Fibroblast of skin of left biceps (primary cell): ENCODE measurements at places on chromosomes 3 and 15.

DNA sequence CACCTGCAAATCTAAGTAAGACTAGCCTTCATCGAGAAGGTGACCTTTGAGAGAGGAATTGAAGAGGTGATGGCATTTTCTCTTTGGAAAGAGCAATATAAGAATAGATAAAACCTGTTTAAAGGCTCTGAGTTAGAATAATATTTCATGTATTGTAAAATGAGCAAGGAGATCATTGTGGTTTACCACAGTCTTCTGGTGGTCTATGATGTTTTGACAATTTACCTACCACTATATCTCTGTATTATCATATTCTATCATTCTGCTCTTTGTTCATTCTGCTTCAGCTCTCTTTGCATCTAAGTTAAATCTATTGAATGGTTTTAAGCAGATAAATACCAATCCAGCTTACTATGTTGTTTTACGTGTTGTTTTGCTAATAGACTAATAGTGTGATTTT lies 982.3 kb downstream of the SI start:
- no peak for DNase-seq

GRCh38 chr3:110615454-110615853 lies 456.2 kb upstream of the NECTIN3 start:
- DNase-seq: no peak

DNA sequence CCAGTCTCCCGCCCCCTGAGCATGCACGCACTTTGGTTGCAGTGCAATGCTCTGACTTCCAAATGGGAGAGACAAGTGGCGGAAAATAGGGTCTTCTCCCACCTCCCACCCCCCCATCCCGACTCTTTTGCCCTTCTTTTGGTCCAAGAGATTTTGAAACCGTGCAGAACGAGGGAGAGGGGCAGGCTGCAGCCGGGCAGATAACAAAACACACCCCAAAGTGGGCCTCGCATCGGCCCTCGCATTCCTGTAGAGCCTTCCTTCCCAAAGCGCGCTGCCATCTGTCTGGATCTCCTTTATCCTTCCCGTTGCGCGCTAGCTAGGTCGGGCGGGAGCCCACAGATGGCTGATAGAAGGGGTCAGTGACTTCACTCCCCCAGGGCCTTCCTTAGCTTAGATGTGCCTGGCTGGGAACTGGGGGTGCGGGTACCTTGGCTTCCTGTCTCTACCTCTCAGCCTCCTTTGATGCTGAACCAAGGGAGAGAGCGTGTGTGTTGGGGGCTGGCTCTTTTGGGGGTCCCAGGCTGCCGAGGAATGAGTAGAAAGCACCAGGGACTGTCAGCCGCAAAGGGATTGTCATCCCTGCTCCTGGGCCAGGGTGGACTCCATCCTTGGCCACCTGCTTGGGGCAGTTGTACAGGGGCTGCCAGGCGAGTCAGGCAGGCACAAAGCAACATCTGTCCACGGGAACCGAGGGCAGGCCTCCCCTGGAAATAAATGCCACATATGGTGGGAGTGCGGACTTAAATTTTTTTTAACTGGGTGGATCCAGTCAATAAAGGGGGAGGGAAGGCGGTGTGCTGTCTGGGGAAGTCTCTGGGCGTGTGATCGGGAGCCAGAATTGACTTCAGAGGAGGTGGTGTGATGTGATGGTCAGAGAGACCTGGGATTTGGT lies 1.8 kb downstream of the SMAD3 start:
- no peak for DNase-seq

DNA sequence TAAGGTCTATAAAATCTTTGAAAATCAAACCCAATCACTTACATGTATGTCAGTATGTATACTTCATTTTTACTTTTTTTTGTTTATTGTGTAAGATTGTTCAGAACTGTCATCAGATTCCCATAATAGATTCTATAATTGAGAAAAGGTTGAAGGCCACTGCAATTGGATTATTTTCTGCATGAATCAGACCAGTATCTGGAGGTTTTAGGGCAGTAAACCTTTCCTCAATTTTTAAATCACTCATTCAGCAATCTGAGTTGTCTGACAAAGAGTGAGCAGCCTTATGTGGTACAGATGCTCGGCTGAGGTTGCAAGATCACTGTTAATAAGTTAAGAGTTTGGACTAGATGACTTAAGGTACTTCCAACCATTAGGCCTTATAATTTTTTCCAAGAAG lies 96.0 kb downstream of the TP63 start:
- DNase-seq: peak; percentile 80

- peak; percentile 53 for DNase-seq
Measured at GRCh38 chr3:17639257-17639656, 103.2 kb downstream of the TBC1D5 start.

DNA sequence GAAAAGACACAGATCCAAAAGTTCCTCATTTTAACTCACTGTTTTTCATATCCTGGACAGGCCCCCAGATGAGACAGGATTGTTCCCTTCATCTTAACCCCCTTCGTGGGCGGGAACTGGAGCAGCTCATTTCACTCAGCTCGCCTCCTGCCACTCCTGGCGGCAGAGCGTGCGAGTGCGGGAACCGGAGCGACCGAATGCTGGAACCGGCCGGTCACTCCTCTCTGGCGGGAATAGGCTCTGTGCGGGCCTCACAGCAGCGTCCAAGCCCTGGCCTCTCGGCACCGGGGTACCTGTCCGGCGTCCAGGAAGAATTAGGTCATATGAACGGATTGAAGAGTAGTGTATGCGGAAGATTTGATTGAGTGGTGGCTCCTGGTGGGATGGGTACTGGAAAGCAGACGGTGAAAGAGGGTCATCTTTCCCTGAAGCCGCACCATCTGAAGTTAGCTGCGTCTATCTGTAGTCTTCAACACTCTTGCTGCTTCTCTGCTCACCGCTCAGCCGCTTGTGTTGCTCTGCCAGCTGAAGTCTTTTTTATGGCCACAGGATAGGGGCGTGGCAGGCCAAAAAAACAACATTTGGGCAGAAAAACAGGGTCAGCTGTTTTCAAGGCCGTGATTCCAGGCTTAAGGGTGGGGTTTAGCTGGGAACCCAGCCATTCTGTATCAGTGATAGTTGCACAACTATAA lies 42.3 kb upstream of the FXR1 start:
- no peak for DNase-seq

GRCh38 chr15:31435261-31435911 lies 108.8 kb downstream of the KLF13 start:
- DNase-seq: no peak

DNA sequence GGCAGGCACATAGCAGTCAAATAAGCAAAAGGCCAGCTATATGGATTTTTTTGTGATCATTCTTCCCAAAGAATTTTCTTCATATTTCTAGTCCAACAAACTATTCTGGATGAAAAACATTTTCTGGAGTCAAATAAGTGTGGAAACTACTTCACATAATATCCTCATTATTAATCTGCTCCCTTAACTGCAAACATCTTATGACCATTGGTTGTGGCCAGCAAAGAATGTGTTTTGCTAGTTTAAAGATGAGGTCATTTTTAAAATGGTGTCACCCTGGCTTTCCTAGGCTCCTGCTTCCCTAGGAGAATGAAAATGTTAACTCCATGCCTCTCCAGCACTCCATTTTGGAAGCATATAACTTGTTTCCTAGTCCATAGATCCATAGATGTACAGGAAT lies 118.8 kb downstream of the SST start:
- no peak for DNase-seq

GRCh38 chr3:4665197-4665596 lies 172.0 kb downstream of the ITPR1 start:
- DNase-seq: no peak

GRCh38 chr3:65915477-65915876 lies 123.2 kb downstream of the MAGI1 start:
- no peak for DNase-seq

DNA sequence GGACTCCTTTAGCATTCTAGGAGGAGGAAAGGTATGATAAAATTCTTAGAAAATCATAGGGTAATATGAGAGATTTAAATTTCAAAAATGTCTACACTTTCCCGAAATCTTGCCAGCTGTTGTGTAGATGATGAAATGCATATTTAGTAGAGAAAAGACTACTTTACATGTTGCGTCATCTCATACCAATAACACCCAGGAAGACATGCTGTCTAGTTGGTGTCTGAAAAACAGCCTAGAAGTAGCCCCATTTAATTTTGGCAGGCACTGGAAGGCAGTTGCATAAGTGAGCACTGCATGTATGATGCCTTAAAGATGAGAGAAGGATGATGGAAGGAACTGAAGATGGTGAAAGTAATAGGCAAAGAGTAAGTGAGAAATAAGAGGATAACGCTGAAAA lies 310.5 kb upstream of the TPM1 start:
- no peak for DNase-seq

GRCh38 chr3:10010421-10010877 lies 15.8 kb upstream of the FANCD2 start:
- DNase-seq: no peak

GRCh38 chr3:148727231-148727630 lies 29.5 kb downstream of the AGTR1 start:
- DNase-seq: no peak

GRCh38 chr3:107239703-107240102 lies 137.5 kb upstream of the CCDC54 start:
- no peak for DNase-seq

GRCh38 chr3:87996882-87997281 lies 61.9 kb downstream of the CGGBP1 start:
- no peak for DNase-seq

DNA sequence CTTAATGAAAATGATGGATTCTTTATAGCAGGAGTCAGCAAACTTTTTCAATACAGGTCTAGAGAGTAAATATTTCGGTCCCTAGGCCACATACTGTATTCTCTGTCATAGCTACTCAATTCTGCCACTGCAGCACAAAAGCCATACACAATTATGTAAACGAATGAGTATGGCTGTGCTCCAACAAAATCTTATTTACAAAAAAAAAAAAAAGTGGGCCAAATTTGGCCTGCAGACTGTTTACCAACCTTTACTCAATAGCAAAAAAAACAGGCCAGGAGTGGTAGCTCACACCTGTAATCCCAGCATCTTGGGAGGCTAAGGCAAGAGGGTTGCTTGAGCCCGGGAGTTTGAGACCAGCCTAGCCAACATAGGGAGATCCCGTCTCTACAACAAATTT lies 41.1 kb downstream of the TTBK2 start:
- DNase-seq: no peak

DNA sequence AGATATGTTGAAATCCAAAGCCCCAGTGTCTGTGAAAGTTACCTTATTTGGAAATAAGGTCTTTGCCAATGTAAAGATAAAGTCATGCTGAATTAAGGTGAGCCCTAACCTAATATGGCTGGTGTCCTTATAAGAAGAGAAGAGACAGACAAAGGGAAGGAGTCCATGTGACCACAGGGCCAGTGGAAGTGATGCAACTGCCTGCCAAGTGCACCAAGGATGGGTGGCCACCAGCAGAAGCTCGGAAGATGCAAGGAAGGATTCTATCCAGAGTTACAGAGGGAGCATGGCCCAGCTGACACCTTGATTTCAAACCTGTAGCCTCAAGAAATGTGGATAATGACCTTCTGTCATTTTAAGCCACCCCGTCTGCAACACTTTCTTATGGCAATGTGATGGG lies 35.3 kb upstream of the PGPEP1L start:
- DNase-seq: no peak

DNA sequence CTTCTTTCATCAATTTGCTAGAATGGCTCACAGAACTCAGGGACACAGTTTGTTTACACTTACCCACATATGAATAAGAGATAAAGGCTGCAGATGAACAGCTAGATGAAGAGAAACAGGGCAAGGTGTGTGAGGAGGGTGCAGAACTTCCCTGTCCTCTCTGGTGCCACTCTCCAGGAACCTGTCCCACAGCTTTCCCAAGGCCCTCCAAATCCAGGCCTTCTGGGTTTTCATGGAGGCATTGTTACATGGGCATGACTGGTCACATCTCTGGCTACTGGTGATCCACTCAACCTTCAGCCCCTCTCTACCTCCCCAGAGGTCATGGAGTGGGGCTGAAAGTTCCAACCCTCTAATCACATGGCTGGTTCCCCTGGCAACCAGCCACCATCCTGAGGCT lies 73.6 kb downstream of the ITGB5 start:
- no peak for DNase-seq

DNA sequence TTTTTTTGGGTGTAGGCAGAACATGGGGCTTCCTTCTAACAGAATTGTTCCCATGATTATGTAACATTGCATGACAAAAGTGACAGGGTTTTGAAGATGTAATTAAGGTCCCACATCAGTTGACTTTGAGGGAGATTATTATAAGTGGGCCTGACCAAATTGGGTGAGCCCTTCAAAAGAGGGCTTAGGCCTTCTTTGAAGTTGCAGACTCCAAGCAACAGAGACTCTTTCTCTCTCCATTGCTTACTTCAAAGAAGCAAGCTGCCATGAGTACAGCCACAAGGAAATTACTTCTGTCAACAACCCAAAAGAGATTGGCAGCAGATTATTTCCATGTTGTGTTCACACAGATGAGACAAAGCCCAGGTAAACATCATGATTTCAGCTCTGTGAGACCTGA lies 348.2 kb downstream of the PDCD6IP start:
- no peak for DNase-seq

DNA sequence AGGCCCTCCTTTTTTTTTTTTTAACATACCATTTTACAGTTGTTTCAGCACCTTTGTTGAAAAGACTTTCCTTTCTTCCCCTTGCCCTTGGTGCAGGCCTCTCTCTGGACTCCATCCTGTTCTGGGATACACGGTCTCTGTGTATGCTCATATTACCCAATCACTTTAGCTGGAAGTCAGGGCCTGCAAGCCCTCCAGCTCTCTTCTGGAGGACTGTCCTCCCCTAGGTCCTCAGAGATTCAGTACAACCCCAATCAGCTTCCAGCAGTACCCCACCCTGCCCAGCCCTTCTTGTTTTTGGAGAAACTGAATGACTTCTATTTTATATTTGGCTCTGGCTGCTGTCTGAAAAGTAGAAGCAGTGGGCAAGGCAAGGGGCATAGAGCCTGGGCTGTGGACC lies 270.8 kb downstream of the KLF13 start:
- DNase-seq: no peak

GRCh38 chr3:152232679-152233078 lies 36.0 kb upstream of the MBNL1 start:
- DNase-seq: no peak

- no peak for DNase-seq
Measured at GRCh38 chr3:159739969-159740368, 248.7 kb upstream of the IL12A start.

DNA sequence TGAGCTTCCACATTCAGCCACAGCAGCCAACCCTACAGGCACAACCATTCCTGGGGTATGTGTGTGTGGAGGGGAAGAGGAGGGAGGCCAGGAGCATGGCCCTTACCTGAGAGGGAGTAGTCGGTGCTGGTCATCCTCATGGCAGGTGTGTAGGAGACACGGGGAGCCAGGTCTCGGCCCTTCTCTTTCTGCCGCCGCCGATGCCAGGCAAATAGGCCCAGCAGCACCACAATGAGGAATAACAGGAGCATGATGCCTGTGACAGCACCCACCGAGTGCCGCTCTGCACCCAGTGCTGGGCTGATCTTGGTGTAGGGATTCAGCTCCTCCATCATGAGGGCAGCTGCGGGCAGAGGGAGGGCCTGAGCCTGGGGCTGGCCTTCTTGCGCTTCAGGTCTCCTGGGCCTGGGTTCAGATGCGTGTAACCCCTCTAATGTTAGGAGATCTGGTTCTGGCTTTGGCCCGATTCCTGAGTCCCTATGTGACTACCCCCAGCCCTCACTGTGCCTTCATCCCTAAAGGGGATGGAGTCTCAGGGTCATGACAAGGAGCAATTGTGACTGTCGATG lies 44.4 kb downstream of the RAB11A start:
- no peak for DNase-seq
